Activated CD8-positive, alpha-beta T cell treated with anti-CD3 and anti-CD28 coated beads, Interleukin-2, amount 10 ng/mL, durations not matched to agents 7 days and 5 days (primary cell): ENCODE measurements at places on chromosomes 2 and 18. TPM values are rescaled to one million over a fixed set of nuclear protein-coding genes. Genes with fewer than 3 reads are reported as not detected.

The SIX3 gene
- total RNA-seq: not detected

The CD28 gene
- 25.6 TPM for total RNA-seq

DNA sequence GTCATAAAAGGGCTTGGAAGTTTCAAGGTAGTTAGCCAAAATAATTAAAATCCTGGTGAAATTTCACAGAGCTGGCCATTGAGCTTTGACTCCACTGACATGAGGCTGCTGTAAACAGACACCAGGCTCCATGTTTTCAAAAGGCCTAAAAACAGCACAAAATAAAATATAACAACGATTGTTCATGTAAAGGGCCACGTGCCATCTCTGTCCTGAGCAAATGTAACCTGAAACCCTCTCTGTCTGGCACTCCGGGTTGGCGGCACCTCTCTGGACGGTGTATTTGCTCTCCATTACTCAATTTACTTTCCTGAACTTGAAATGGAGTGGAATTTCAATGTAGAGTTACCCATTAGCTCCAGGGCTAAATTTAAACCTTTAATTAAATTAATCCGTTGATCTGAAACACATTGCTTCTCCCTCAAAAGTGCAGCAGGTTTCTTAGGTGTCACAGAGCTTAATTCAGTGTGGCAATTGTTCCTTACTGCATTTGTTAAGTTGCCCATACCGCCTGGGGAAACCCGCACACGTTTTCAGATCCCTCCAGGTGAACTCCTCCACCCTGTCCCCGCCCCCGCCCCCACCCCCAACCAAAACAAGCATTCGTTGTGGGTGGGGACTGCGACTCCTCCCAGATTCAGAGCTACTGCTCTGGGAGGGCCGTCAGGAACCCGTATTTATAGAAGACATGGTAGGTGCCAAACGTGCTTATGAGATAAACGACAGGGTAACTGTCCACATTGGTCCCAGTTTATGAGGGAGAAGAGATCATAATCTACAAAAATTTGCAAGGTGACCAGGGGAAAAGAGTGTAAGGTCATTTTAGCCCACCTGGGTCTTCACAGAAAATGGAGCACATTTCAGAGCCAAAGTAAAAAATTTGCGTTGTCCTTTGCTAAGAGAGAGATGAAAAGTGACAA is 1.2 kb upstream of the CABLES1 start:
- DNase-seq: peak; percentile 39

The IL36RN gene
- not detected for total RNA-seq

GRCh38 chr18:62925031-62925688 is 209.8 kb downstream of the PHLPP1 start:
- no peak for DNase-seq

The RRM2 gene
- 571 TPM for total RNA-seq

DNA sequence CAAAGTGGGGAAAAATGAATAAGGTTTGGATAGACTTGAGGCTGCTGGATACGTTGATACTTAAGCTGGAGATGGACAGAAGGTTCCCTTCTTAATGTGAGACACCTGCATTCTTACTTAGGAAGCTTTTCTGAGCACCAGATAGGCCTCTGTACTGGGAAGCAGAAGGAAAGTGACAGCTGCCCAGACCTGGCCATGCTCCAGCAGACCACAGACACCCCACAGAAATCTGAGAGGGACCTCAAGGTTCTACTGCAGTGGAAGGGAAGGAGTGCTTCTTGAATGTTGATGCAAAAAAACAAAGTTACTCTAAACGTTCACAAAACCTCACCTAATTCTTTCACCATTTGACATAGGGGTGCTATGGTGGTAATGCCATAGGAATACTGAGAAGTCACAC is 642.1 kb upstream of the ID2 start:
- DNase-seq: no peak

GRCh38 chr2:42493468-42494354 is at the start of gene KCNG3:
TSS of gene KCNG3 (minus strand) at chr2:42493982. CDS start at chr2:42493501, 481 bp downstream.
- DNase-seq: peak; percentile 73
